Islet precursor cell (in vitro differentiated cells): ENCODE measurements at places on chromosomes 11 and 22.

DNA sequence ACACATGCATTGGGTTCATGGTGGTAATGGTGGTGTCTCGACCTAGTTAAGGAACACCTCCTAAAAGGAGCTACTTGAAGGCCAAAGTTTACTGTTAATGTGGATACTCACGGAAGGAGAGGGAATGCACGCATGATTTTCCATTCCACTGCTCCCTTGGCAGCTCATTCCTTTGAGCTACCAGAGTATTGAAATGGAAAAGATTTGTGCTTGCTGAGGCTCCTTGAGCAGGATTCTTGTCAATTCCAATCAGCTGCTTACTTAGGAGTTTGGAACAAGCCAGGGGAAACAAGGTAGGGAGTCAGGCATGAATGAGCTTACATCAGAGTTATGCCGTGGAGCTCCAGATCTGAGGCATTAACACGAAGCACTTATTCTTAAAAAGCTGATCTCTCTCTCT, 108.8 kb downstream of the GRIA4 start:
- no peak for DNase-seq

DNA sequence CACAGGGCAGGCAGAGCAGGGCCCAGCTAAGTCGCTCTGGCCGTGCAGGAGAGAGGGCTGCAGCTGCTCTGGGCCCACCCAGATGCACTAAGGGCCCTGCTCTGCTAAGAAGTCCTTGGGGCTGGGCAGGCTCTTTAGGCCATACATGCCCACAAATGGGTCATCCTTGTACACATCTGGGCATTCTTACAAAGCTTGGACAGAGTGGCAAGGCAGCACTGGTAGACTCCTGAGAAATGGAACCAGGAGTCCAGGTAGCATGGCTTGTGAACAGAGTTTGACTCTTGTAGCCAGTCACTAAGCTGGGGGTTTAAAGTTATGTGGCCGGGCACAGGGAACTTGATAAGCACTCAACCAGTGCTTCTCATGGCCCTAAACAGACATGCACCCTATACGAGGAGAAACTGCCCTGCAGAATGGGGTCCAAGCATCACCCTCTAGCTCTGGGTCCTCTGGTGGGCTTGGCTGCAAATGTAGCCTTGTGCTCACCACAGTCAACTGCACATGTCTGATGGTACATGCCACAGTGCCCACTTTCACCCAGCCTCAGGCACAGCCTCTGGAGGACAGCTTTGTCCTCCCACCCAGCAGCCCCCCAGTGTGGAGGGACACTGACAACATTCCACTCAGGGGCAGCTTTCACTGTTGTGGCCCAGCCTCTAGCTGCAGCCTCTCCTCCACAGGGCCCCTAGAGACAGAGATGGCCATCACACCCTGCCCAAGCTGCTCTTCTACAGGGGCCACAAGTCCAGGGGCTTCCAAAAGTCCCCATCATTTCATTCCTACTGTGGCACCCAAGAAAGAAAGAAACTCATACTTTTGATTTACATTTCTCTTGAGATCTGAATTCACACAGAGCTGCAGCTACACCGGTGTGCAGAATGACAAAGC, 75.2 kb downstream of the DGCR2 start:
- DNase-seq: no peak

DNA sequence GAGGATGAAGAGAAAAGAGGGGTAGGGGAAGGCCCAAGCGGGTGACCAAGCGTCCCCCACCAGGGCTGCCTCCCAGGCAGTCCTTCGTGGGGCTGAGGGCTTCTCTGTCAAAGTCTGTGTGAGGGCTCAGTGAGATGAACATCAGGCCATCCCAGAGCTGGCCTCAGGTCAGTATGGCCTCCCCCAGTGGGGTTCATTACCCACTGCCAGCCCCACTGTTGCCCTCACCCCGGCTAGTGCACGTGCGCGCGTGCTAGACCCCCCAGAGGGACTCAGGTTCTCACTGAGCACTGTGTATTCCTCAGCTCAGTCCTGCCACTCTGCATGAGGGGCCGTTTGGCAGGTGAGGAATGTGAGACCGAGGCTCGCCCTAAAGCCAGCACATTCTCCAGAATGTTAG, 3.3 kb downstream of the KDELR3 start:
- DNase-seq: peak; percentile 42

DNA sequence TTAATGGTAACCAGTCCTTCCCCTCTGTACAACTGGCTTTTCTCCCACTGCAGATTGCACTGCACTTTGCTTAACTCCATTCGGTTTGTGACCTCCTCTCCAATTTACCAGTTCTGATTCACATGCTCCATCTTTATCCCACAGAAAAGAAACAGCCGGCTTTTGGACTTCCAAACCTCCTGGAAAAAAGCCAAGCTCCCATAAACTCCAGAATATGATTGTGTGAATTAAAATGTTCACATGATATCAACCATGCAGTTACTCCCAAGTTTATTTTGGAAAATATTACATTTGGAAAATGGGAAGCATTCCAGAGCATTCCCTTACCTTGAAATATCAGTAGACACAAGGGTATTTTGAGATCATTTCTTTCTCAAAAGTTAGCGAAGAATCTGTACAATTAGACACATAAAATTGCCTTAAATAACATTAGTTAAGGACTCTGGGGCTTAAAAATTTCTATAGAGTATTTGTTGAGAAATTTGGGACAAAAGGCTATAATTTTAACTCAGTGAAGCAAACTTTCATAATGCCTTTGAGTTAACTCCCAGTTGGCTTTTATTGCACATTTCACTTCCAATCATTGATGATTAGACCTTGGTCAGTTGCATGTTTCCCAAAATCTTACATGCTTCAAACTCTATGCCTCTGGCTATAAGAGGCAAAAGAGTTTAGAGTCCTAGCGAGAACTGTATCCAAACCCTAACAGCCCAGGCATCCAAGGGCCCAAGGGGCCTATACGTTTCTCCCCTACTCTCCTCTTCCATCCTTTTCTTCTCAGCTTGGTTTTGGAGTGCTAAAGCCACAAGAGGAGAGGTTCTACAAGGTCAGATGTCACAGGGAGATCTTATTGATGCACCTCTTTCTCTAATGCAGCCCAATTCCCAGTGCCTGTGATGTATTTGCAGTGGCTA, 23.6 kb upstream of the TMEM135 start:
- no peak for DNase-seq

DNA sequence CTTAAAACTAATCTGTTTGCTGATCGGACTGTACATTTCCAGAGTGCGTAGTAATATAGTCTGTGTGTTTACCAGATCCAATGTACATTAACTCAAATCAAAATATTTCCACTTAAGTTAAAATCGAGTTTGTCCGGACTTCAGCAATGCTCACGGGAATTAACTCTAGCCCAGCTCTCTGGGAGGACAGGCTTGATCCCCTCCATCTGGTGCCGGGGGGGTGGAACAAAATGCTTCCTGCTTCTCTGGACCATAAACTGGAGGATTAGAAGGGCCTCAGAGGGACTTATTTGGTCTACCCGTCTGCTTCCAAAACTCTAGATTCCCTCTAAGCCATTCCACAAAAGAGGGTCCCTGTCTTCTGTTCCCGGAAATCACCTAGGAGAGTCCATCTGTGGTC, 511.2 kb downstream of the BUD13 start:
- no peak for DNase-seq

DNA sequence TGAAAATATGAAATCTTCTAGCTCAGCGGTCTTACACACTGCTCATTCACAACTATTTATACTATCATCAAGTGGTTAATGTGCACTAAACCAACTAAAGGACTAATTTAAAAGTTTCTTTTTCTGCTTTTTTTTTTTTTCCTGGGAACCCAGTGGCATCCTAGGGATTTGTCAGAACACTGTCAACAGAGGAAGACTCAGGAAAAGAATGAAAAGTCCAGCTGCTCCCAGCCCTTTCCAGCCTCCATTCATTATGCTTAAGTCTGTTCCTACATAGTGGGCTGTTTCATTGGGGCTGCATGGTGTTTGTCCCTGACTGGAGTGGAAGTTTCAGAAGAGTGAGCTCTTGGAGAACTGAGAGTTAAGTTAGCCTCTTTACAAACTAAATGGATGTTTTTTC, 391.1 kb downstream of the AASDHPPT start:
- no peak for DNase-seq

- DNase-seq: no peak
Measured at GRCh38 chr22:38713921-38714320, 8.2 kb downstream of the GTPBP1 start.
